ENCODE measurements at places on chromosomes 5 and 9.

- no peak for DNase-seq
These were observed 3.4 kb downstream of the VCAN start for GRCh38 chr5:83474991-83475390.

DNA sequence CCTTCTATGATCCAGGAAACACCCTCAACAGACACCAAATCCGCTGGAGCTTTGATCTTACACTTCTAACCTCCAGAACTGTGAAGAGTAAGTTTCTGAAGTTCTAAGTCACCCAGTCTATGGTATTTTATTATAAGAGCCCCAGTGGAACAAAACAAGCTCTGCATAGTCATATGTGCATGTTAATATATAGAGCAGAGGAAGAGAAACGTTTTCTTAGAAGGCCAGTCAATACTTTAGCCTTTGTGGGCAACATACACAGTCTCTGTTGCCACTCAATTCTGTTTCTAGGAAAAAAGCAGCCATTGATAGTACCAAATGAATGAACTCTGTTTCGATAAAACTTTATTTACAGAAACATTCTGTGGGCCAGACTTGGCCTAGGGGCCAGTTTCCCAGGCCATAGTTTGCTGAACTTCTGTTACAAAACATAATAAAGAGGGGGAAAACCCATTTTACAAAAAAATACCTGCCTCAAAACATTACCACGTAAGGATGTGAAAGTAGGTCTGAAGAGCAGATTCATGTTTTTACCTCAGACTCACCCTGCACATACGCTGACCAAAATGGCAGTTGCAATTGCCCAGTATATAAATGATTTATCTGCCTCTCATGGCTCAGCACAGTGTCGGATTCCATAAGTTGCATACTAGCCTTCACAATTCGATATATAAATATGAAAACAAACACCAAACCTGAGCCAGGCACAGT lies 350.5 kb downstream of the SLIT3 start:
- DNase-seq = no peak

GRCh38 chr5:14112998-14113652 lies 30.0 kb upstream of the TRIO start:
- DNase-seq = peak; percentile 38

GRCh38 chr5:91235271-91235694 lies 147.8 kb downstream of the ARRDC3 start:
- DNase-seq = no peak

DNA sequence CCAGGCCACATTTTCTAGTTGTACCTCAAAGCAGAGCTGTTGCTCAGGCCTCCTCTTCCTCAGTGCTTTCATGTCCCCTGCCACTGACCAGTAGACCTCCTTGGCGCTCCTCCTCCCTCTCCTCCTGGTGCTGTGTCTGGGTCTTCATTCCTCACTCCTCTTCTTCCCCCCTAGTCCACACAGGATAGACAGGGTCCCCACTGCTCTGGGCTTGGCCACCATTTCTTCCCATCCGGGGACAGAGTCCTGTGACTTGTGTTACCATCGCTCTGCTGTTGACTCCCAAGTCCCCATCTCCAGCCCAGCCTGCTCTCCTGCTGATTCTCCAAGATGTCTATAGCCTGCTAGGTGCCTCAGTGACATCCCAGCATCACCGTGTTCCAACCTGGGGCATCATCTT lies 88.2 kb upstream of the HRH2 start:
- no peak for DNase-seq

GRCh38 chr5:174338185-174339010 lies 292.9 kb downstream of the NSG2 start:
- no peak for DNase-seq

DNA sequence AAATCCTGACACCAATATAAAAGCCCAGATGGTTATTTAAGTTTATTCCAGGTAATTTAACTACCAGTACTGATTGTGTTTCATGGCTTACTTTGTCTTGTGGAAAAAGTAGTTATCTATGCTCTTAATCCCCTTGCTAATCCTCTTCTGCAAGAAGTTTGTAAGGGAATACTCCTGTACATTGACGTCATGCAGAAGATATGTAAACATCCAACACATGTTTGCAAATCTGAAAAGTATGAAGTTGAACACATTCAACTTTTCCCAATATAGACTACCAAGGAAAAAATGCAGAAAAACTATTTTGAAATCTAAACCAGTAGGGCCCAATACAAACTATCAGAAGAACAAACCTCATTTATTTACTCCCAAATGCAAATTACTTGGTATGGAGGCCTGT lies 56.3 kb upstream of the ELL2 start:
- DNase-seq = no peak

DNA sequence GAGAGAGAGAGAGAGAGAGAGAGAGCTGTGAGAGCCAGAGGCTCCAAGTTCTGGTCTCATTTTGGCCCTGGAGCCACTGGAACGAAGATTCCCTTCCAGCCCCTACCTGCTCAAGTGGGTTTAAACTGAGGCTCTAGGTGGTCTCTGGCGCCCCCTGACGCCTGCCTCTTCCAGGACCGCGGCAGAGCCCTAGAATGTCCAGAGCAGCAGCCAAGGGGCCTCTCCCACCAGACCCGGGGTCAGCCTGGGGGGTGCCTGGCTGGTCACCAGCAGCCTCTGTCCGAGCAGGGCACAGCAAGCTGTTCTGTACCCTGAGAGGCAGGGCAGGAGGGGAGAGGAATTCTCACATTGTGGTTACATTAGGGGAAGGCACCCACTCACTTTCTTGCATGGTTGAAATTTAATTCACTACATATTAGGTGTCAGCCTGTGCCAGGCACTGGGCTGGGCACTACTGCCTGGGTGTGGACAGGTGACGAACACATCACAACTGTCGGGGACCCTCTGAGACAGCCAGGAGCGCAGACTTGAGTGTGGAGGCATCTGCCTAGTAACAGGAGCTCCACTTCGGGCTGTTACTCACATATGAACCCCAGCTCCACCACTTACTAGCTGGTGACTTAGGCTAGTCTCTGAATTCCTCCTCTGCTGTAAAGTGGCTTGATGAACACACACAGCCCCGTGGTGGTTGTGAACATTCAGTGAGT lies 44.5 kb downstream of the AMBP start:
- DNase-seq = peak; percentile 54

GRCh38 chr9:91873637-91874051 lies 76.4 kb downstream of the ROR2 start:
- no peak for DNase-seq

DNA sequence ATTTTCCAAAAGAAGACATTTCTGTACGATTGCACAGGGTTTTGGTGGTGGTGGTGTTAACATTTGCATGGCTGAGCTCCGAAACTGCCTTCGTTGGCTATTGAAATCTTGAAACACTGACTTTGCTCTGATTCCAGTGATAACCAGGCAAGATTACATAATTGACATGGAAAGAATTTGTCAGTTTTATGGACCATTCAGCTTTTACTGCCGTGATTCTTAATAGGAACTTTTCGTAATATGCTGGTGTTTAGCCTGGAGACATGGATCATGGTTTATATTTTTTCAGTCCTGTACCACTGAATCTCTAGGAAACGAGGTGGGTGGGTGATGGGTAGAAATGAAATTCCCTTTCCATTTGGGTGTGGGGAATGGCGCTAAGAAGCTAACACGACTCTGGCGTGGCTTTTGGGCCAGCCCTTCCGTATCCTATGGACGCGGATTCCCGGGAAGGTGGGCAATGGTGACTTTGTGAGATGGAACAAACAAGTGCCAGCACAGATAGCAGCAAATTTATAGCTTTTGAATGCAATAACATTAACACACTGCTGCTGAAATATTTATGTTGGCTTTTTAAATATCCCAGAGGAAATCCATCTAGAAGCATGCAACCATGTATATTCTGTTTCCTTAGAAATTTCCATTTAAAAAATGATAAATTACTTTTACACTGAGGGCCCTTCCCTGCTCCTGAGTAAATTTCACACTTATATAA lies 36.8 kb downstream of the LIX1 start:
- no peak for DNase-seq

DNA sequence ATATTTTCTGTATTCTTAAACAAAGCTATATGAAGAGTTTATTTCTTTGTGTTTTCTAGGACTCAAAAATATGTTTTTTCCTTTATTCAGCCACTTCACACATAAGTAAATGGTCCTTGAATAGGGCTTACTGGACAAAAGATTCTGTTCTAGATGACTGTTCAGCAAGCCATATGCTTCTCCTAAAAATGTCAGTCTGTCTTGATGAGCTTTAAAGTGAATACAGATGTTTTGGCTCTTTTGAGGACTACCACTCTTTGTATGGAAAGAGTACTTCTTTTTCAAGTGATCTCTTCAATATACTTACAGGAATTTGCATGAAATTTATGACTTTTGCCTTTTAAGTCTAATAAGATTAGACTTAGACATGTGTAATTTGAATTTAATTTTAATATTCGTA lies 8.4 kb downstream of the NDUFS4 start:
- no peak for DNase-seq

DNA sequence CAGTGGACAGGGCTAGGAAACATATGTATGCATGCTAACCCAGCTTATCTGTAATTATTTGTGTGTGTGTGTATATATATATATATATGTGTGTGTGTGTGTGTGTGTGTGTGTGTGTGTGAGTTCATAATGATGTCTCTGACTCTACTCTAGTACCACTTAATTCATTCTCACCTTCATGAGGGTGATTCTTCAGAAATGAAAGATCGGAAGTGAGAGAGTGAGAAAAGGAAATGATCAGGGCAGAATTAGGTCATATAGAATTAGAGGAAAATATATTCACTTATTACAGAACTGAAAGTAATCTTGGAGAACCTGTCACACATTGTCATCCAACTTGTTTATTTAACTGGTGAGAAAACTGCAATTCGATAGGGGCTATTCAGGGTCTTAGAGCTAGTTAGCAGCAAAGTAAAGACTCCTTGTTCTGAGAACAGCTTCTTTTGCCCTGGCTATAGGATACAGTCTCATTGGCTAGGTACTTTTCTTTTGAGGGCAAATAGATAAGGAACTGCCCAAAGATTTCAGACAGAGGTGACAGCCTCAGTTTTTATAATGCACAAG lies 58.8 kb downstream of the C9orf153 start:
- DNase-seq = no peak

- no peak for DNase-seq
These were observed 4.6 kb upstream of the FEM1C start for GRCh38 chr5:115549154-115549553.

- no peak for DNase-seq
These were observed 93.1 kb downstream of the RALGPS1 start for GRCh38 chr9:127007638-127008037.

DNA sequence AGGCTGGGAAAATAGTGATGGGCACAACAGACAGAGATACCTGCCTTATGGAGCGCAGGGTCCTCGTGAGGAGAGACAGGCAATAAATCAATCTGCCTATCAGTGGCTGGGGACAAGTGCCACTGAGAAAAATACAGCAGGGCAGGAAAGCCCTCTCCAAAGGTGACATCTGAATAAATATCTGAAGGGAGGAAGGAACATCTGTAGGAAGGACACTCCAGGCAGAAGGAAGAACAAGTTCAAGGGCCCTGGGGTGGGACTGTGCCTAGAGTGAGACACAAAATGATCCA lies 53.7 kb upstream of the SLC25A51 start:
- no peak for DNase-seq

DNA sequence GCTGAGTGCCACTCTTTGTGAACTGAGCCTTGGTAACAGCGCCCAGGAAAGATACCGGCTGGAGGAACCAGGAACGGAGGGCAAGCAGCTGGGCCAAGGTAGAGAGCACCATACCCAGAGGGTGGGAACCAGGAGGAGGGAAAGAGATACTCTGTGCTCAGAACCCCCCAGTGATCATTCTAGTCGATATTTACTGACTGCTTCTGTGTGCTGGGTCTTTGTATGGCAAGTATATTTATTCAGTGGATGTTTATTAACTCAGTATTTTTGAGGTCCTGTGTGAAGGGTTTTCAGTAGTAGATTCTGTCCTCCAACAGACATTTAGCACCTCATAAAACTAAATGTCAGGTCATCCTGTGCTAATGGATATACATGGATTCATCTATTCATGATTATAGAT lies 62.3 kb upstream of the RARS1 start:
- no peak for DNase-seq

GRCh38 chr9:122122903-122123632 lies 30.0 kb upstream of the TTLL11 start:
- DNase-seq = peak; percentile 65
